ENCODE measurements at places on chromosomes 11 and 22.

DNA sequence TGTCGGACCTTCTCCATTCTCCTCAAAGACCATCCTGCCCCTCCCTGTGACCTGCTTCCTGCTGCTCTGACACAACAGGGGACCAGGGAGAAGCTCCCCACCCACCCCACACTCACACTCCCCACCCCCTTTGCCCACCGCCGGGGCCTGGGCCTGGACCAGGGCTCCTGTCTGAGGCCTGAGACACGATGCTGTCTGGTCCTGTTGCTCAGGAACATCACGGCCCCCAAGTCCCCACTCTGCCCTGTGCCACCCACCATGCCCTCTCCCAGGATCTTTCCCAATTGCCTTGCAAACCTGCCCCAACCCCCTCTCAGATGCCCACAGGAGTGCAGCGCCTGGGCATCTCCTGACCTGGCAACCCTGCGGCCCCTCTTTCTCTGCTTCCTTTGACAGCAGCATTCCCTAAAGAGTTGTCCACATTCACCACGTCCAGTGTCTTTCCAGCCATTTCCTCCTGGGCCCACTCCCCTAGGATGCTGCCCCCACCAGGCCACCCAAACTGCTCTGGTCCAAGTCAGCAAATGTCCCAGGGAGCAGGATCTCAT is 10.8 kb downstream of the CSF2RB start:
- no peak for DNase-seq

- DNase-seq, result no peak
Measured at GRCh38 chr11:134639586-134640330, 227.7 kb upstream of the B3GAT1 start.

DNA sequence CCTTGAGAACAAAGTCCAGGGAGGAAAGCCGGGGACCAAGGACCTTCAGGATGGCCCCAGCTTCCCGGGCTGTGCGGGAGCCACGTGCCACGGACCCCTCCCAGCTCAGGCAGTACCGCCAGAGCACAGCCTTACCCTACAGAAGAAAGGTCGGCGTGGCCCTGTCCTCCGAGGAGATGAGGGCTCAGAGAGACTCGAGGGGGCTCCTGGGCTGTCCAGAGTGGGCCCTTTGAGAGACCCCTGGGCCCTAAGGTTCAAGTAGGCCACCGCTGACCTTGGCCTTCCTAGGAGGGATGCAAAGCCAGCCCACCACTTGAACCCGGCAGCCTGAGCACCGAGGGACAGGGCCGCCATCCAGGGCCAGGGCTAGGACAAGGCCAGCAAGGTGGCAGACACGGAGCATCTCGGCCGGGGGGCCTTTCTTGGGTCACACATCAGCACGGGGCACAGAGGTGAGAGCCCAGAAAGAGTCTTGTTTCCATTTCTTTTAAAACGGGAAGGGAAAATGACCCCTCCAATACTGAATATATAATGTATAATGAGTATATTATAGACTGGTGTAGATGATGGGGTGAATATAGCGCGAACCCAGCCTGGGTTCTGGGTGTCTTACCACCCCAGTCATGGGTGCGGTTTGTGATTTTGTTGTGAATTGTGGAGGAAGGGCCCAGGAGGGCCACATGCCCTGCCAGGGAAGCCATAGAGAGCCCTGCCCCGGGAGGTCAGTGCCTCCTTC is 34.4 kb upstream of the PPARA start:
- DNase-seq, result no peak

GRCh38 chr11:65915101-65915820 is 3.6 kb downstream of the C11orf68 start:
- DNase-seq, result no peak

Data from NCI-H1694 (cell line).